ENCODE measurements at places on chromosomes 12 and 14.

DNA sequence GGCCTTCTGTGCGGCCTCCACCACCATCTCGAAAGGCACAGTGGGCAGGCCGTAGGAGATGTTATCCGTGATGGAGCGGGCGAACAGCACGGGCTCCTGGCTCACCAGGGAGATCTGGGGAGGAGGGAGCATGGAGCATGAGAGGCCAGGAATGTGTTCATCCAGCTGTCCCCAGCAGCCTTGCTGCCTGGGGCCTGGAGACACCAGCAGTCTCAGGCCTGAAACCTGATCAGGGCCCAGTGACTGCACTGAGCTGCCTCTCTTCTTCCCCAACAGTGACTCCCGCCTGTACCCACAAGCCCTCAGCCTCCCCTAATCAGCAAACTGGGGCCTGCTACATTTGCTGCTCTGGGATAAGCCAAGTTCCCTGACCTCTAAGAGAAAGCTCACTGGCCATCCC is 30.9 kb downstream of the ABCB9 start:
- no peak for DNase-seq

- no peak for DNase-seq
Observed at GRCh38 chr12:130192642-130193345, 30.5 kb downstream of the FZD10 start.

GRCh38 chr12:24600996-24601395 is 347.9 kb downstream of the BCAT1 start:
- DNase-seq = no peak

GRCh38 chr12:71954861-71955260 is 16.2 kb downstream of the TPH2 start:
- no peak for DNase-seq

- no peak for DNase-seq
Observed at GRCh38 chr14:89125216-89125615, 291.8 kb downstream of the FOXN3 start.

- DNase-seq = no peak
Observed at GRCh38 chr12:93442411-93443340, 929 bp upstream of the UBE2N start.

GRCh38 chr12:26971963-26972362 is 33.7 kb downstream of the FGFR1OP2 start:
- peak; percentile 66 for DNase-seq

- DNase-seq = no peak
Observed at GRCh38 chr12:124938587-124938986, 24.1 kb upstream of the UBC start.

DNA sequence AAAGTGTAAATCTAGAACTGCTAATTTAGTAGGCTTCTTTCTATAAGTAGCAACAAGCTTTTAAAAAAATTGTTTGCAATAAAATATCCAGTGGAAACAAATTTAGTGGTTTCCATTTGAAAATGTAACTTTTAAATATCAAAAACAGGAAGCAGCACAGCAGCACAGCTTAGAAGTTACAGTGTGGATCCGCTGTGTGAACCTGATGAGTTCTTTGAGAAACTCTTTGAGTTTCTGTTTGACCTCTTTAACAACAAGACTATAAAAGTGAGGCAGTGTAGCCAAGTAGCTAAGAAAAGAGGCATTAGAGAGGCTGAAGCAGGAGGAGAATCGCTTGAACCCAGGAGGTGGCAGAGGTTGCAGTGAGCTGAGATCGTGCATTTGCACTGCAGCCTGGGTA is 178.3 kb downstream of the NAV3 start:
- DNase-seq = no peak

DNA sequence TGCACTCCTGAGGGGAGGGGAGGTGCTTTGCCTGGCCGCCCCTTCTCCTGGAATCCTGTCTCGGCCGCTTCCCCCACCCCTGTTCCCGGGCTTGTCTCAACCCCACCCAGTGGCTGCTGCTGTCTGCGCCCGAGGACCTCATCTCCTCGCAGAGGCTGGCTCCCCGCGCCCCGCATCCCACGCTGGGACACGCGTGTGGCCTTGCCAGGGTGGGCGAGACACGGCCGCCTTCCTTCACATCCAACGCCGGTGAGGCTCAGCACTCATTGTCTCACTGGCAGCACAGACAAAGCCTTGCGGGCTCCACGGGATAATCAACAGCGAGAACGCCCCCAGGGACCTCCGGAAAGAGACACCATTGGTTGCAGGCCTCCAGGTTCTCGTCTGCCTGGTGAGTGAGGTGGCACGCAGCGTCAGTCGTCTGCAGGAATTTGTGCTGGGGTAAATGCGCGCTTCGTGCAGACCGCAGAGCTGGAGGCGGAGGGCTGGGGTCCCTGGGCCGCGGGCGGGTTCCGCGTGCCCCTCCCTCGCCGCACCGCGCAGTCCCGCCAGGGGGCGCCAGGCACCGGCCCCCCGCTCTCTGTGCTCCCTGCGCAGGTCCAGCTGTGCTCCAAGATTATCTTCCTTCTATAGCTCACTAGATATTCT is 26.8 kb downstream of the CCDC177 start:
- DNase-seq = peak; percentile 61

DNA sequence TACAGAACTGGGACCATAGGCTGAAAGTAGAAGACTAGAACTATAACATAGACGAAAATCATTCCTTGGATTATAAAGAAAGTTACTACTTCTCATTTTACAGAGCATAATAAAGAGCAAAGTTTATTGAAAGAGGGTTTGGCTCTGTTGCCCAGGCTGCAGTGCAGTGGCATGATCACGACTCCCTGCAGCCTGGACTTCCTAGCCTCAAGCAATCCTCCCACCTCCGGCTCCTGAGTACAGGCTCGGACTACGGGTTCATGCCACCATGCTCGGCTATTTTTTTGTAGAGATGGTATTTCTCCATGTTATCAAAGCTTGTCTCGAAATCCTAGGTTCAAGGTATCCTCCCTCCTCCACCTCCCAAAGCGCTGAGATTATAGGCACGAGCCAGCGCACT is 190.1 kb upstream of the FOXG1 start:
- no peak for DNase-seq

- no peak for DNase-seq
Observed at GRCh38 chr12:2341871-2342270, 289.1 kb downstream of the CACNA1C start.

DNA sequence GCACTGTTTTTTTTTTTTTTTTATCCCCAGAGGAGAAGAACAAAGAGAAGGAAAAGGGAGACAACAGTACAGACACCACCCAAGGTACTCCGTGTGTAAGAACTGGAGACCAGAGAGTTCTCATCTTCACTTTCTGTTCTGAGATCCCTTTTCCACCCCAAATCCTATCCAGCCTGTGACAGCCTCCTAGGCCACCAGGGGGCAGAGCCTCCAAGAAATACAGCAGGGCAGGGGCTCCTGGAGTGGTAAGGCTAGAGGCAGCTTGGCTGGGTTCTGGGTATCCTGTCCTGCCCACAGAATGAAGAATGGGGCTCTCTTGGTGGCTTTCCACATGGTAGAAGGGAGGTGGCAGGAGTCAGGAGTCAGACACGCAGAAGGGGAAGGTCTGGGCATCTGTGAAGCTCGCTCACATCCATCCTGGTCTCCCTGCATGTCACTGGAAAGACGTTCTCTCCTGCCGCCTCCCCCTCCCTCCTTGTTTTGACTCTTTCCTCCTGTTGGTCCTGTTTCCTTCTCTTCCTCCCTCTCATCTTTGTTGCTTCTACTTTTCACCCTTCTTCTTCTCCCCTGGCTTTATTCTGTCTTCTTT is 12.0 kb downstream of the CLSTN3 start:
- peak; percentile 69 for DNase-seq

DNA sequence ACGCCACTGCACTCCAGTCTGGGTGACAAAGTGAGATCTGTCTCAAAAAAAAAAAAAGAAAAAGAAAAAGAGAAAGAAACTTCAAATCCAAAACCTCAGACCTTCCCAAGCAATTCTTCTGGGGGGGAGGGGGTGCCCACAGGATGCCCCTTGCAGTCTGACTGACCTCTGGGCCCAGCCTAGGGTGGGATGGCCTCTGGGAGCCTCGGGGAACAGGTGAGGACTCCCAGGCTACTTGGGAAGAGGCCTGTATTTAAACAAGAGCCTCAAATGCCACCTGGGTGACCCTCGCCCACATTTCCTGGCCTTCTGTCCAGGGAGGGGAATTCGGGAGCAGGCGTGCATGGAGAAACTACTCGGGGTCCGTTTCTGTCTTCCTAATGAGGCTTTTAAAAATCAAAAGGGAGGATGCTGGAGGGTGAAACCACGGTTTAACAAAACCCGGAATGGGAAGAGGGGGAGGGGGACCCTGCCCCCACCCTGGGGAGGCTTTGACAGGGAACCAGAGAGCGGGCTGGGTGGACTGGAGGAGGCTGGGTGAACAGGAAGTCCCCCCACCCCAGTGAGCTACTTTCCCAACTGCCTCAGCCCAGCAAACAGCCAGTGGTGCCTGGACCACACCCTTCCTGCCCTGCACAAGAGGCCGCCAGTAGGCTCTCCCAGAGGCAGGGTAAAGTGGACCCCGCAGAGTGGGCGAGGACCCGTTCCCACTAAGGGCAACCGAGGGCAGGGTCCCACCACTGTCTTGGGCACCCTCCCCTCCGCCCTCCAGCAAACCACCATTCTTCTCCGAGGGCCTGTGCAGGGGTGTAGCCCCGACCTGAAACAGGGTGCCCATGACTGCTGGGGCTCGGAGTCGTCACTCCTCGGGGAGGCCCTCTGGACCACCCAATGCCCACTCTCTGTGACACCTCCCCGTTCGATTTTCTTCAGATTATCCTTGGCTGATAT is 1.5 kb upstream of the FBRSL1 start:
- no peak for DNase-seq

DNA sequence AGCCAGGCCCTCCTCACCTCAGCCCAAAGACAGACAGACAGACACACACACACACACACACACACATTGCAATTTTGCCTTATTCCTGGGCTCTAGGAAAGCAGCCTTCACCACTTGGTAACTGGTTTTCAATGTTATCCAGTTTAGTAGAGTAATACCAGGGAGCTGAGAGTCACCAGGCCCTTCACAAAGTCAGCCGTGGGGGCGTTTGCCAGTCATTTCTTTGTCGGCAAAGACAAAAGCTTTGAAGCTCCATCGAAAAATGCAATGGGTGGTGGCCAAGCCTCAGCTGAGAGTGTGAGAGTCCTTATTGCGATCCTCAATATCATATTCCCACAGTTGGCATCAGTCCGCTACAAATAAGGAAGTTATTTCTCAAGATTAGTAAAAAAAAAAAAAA is 8.1 kb upstream of the KCNA5 start:
- DNase-seq = no peak
